Uterine smooth muscle cell (primary cell): ENCODE measurements at places on chromosomes 5 and 9. TPM values are rescaled to one million over a fixed set of nuclear protein-coding genes. Genes with fewer than 3 reads are reported as not detected.

Gene TXNDC8
- total RNA-seq = not detected in 2 replicates

Gene CBY3
- total RNA-seq = 0.50 TPM in 1 of 2 replicates, not detected in the other

Gene CKMT2
- 8.6 and 25.2 TPM in 2 replicates for total RNA-seq

Gene GABRP
- total RNA-seq = not detected in 2 replicates

Gene GFI1B
- not detected in 2 replicates for total RNA-seq

Gene CLIC3
- 0.55 and 3.0 TPM in 2 replicates for total RNA-seq

Gene TOR4A
- 34.0 and 38.7 TPM in 2 replicates for total RNA-seq

Gene DMRT3
- total RNA-seq = not detected in 2 replicates

Gene FLT4
- total RNA-seq = 0.11 and 0.25 TPM in 2 replicates

Gene TMEM8B
- total RNA-seq = 2.2 and 4.1 TPM in 2 replicates

Gene CATSPER3
- total RNA-seq = 0.12 and 0.22 TPM in 2 replicates

Gene MED10
- 13.3 and 17.7 TPM in 2 replicates for total RNA-seq

Gene GPR21
- total RNA-seq = 1.4 and 1.5 TPM in 2 replicates

Gene ELL2
- 53.6 and 63.7 TPM in 2 replicates for total RNA-seq

Gene ALDH1A1
- 69.4 and 232 TPM in 2 replicates for total RNA-seq

Gene IFNA2
- total RNA-seq = not detected in 2 replicates

Gene TAF1L
- total RNA-seq = under 0.01 TPM in 2 replicates

Gene ARSI
- 18.1 and 34.3 TPM in 2 replicates for total RNA-seq

Gene SLC36A2
- total RNA-seq = not detected in 2 replicates

Gene DNAI1
- total RNA-seq = 0.11 and 0.12 TPM in 2 replicates

Gene GCNT1
- total RNA-seq = 19.6 and 24.5 TPM in 2 replicates

Gene PDGFRB
- 94.2 and 160 TPM in 2 replicates for total RNA-seq

Gene SPATA31C1
- total RNA-seq = not detected in 2 replicates

Gene SETD9
- 8.2 and 13.3 TPM in 2 replicates for total RNA-seq

Gene RMI1
- 7.4 and 13.1 TPM in 2 replicates for total RNA-seq

Gene UNC5A
- not detected in 2 replicates for total RNA-seq

Gene GZMA
- not detected in 2 replicates for total RNA-seq

Gene PCDHB14
- total RNA-seq = 0.11 and 0.12 TPM in 2 replicates

Gene OR1Q1
- total RNA-seq = not detected in 2 replicates

Gene ARHGEF39
- total RNA-seq = 0.87 and 4.4 TPM in 2 replicates

Gene FOXD4
- total RNA-seq = 0.62 TPM in 1 of 2 replicates, not detected in the other

Gene SH3GL2
- total RNA-seq = 0.33 and 0.50 TPM in 2 replicates

Gene FBP2
- not detected in 2 replicates for total RNA-seq

Gene PLAC8L1
- total RNA-seq = not detected in 2 replicates

Gene WNT8A
- total RNA-seq = not detected in 2 replicates

Gene CAVIN4
- 0.89 and 1.6 TPM in 2 replicates for total RNA-seq

Gene PTGS1
- 11.4 and 31.2 TPM in 2 replicates for total RNA-seq

Gene CNTNAP3B
- 4.5 and 14.5 TPM in 2 replicates for total RNA-seq

Gene SPINK1
- total RNA-seq = 0.33 TPM in 1 of 2 replicates, not detected in the other

Gene RASEF
- total RNA-seq = 5.6 and 6.0 TPM in 2 replicates

Gene SPINK6
- total RNA-seq = not detected in 2 replicates

Gene DMGDH
- 1.1 and 3.6 TPM in 2 replicates for total RNA-seq

Gene PALM2AKAP2
- total RNA-seq = 7.7 and 20.4 TPM in 2 replicates

Gene CRHBP
- total RNA-seq = 0.25 TPM in 1 of 2 replicates, not detected in the other

Gene NDST1
- total RNA-seq = 33.4 and 39.5 TPM in 2 replicates
